MCF 10A (cell line): ENCODE measurements at places on chromosomes 13 and 19. TPM values are rescaled to one million over a fixed set of nuclear protein-coding genes. Genes with fewer than 3 reads are reported as not detected.

- H3K4me3 ChIP-seq: no peak overlapping the region
- no peak for DNase-seq
- H3K27me3 ChIP-seq: no peaks in the 10 kb centered on the region
- H3K4me1 ChIP-seq: peaks cover 48% of the 10 kb centered on the region
These were observed 6.1 kb downstream of the KDM4B start for GRCh38 chr19:4974880-4975469.

Gene FCAR
- total RNA-seq: not detected in 2 replicates

DNA sequence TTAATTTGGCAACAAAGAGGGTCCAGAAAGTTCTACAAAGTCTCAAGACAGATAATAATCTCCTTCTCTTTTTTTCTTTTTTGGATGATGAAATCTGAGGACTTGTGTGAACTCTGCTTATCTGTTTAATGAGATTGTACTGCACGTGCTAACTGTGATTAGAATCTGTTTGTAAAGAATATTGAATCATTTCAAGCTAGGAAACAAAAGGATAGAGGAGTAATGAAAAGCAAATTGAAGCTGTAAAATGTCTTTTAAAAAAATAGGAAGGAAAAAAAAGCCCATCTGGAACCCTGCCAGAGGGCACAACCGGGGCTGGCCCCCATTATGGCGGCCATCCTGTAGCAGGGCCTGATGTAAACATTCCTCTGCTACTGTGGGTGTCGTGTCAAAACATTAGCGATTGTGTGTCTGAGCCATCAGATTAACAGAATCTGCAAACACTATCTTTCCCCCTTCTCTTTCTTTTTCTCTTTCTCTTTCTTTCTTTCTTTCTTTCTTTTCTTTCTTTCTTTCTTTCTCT is 83.0 kb downstream of the FLT1 start:
- DNase-seq: no peak
- H3K27ac ChIP-seq: no peak overlapping the region
- H3K27me3 ChIP-seq: peaks cover 14% of the 10 kb centered on the region
- H3K36me3 ChIP-seq: no peaks in the 10 kb centered on the region

- peaks cover 8% of the 10 kb centered on the region for H3K27me3 ChIP-seq
- no peak overlapping the region for H3K4me3 ChIP-seq
- H3K36me3 ChIP-seq: peaks cover 6% of the 10 kb centered on the region
- DNase-seq: peak; percentile 60
- no peak overlapping the region for H3K27ac ChIP-seq
These were observed 6.7 kb upstream of the PLIN4 start for GRCh38 chr19:4524808-4525562.

Gene UBE2L5
- not detected in 2 replicates for total RNA-seq

Gene ZNF491
- total RNA-seq: not detected in 2 replicates

GRCh38 chr13:77698201-77699058 is 943 bp downstream of the SLAIN1 start:
- H3K27ac ChIP-seq: no peak overlapping the region
- peaks cover 84% of the 10 kb centered on the region for H3K27me3 ChIP-seq
- no peaks in the 10 kb centered on the region for H3K4me1 ChIP-seq
- H3K36me3 ChIP-seq: no peaks in the 10 kb centered on the region
- no peak for DNase-seq

GRCh38 chr13:51557875-51558612 is 26.2 kb upstream of the WDFY2 start:
- no peaks in the 10 kb centered on the region for H3K27me3 ChIP-seq
- H3K36me3 ChIP-seq: no peaks in the 10 kb centered on the region
- peaks cover 39% of the 10 kb centered on the region for H3K4me1 ChIP-seq
- H3K27ac ChIP-seq: peak overlapping the region; percentile 69
- peak; percentile 79 for DNase-seq
- peak overlapping the region; percentile 53 for H3K4me3 ChIP-seq

DNA sequence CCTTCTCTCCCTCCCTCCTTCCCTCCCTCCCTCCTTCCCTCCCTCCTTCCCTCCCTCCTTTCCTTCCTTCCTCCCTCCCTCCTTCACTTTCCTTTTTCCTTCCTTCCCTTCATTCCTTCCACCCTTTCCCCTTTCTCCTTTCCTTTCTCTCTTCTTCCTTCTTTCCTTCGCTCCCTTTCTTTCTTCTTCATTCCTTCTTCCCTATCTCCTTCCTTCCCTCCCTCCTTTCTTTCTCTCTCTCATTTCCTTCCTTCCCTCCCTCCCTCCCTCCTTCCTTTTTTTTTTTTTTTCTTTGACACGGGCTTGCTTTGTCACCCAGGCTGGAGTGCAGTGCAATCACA is 105.5 kb downstream of the IER2 start:
- H3K4me1 ChIP-seq: peaks cover 2% of the 10 kb centered on the region
- H3K4me3 ChIP-seq: no peak overlapping the region
- H3K27me3 ChIP-seq: peaks cover 45% of the 10 kb centered on the region
- no peak for DNase-seq

DNA sequence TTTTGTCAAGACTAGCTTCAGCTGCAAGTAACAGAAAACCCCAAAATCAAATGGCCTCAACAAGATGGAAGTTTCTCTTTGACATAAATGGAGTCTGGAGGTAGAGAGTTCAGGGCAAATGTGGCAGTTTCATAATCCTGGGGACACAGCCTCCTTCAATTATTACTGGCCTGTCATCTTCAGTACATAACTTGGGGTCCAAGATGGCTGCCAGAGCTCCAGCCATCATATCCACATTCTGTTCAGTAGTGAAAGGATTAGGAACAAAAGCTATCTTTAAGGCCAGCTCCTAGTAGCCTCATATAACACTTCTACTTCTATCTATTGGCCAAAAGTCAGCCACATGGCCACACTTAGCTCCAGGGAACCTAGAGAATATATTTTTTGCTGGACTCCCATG is 15.0 kb upstream of the IGSF23 start:
- no peak for DNase-seq
- H3K27me3 ChIP-seq: peaks cover 38% of the 10 kb centered on the region
- H3K36me3 ChIP-seq: no peaks in the 10 kb centered on the region
- no peak overlapping the region for H3K27ac ChIP-seq
- peaks cover 6% of the 10 kb centered on the region for H3K4me1 ChIP-seq

DNA sequence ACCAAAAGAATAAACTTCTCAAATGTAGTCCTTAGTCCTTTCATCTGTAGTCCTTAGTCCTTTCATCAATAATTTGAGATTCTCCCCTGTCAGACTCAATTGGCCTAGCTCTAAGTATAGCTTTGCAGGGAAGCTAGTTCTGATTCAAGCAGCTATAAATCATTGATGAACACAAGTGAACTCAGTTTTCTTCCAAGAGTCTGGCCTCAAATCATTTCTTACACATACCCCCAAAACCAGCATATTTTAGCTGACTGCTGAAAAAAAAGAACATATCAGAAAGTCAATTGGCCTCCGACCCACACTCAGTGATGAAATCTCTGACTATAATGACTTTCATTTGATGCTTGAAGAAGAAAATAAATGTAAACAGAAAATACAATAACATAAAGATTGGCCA is 64.9 kb downstream of the TNFSF11 start:
- H3K36me3 ChIP-seq: no peaks in the 10 kb centered on the region
- no peaks in the 10 kb centered on the region for H3K27me3 ChIP-seq
- DNase-seq: no peak
- H3K4me3 ChIP-seq: no peak overlapping the region

GRCh38 chr13:43388282-43389034 is 365.1 kb downstream of the DNAJC15 start:
- H3K36me3 ChIP-seq: no peaks in the 10 kb centered on the region
- no peak overlapping the region for H3K4me3 ChIP-seq
- no peak overlapping the region for H3K27ac ChIP-seq

DNA sequence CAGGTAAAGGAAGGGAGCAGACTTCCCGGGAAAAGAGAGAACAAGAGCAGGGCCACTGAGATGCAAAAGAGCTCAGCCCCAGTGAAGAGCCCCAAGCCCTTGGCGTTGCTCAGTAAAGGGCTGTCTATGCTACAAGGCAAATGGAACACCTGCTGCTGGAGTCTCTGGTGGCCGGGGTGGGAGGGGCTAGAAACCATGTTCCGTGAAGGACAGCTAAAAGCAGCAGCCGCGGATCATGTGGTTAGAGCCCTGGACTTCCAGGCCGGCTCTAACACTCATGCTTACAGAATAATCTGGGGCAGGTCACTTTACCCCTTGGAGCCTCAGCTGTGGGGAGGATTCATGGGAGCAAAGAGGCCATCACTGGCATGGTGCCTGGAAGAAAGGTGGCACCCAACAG is 17.8 kb downstream of the POU2F2 start:
- no peaks in the 10 kb centered on the region for H3K27me3 ChIP-seq
- H3K4me3 ChIP-seq: peak overlapping the region; percentile 46
- H3K36me3 ChIP-seq: no peaks in the 10 kb centered on the region
- H3K27ac ChIP-seq: peak overlapping the region; percentile 92
